ENCODE measurements at places on chromosomes 7 and 10.
A peak's percentile ranks its signal among the peaks of the same experiment; 100 is the strongest.

DNA sequence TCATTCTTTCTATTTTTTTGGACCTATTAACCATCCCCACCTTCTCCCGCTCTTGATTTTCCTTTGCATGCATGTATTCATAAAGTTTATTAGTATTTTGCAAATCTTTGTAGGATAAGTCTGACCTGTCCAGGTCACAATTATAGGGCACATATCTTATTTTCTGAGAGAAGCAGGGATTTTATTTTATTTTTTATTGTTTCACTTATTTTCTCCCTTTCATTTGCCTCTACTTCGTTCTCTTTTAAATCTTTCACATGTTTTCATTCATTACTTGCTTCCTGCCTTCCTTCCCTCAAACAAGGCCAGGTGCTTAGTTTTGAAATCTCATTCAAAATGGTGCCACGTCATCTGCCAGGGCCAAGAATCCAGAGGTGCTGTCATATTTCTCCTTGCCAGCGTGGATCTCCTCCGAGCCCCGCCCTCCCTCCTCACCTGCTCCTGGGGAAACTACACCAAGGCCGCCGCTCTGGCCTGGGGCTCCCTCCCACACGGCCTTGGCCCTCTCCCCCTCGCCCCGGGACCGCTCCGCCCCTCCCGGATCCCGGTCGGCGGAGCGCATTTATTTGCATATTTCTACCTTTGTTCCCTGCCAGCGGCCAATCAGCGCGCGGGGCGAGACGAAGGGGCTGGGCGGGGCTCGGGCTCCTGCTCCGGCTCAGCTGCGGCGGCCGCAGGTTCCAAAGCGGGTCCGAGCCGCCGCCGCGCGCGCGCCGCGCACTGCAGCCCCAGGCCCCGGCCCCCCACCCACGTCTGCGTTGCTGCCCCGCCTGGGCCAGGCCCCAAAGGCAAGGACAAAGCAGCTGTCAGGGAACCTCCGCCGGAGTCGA, at the start of gene TSPAN13:
TSS of gene TSPAN13 (plus strand) at position 654 of the 830 bp plus-strand sequence. CDS start 213 bp downstream, outside the sequence.
- DNase-seq, result peak; percentile 47

DNA sequence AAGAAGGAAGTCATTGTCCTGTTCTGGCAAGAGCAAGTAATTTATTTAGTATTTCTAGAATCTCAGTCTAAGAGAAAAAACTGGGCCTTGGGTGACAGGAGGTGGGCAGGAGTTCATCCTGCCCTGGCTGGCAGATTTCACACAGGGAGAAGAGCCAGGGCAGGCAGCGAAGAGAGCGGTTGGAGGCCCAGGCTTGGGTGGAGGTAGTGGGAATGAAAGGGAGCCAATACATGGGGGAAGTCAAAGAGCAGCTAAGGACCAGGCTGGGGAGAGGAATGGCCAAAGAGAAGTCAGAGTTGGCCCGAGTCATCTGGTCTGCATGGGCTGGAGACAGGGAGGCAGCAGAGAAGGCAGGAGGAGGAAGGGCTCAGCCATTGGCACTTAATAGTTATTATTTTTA, 51.4 kb downstream of the HECW1 start:
- DNase-seq, result no peak

GRCh38 chr7:40403703-40404476, 269.1 kb downstream of the SUGCT start:
- DNase-seq, result no peak

DNA sequence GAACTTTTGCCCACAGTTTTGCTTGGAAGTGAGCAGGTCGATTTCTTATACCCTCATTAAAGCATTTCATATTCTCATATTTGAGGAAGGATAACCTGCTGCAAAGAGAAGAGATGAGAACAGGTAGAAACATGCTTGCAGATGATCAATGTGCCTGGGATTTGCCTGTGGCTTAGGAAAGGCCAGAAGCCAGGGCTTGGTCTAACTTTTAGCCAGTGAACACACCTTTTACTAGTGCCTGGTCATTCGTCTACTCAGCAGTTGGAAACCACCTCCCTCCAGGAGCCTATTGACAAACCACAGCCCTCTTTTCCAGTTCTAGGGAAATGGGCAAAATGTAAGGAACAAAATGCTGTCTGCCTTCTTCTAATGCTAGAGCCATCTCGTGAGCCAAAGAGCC, 518.3 kb downstream of the ADRA2A start:
- DNase-seq, result no peak

DNA sequence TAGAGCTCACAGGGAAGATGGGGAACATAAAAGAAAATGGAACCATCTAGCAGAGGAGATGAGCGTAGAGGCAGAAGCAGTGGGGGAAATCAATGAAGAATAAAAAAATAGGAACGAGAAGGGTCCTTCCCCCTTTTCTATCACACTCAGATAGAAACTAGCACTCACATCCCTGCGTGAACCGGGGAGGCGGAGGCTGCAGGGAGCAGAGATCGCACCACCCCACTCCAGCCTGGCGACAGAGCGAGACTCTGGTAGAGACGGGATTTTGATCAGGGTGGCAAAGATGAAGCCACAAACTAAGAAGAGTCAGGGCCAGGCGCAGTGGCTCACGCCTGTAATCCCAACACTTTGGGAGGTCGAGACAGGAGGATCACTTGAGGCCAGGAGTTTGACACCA, 64.7 kb upstream of the ECHDC3 start:
- no peak for DNase-seq

- DNase-seq, result peak; percentile 37
Measured at GRCh38 chr7:17153536-17153935, 144.9 kb upstream of the AHR start.

DNA sequence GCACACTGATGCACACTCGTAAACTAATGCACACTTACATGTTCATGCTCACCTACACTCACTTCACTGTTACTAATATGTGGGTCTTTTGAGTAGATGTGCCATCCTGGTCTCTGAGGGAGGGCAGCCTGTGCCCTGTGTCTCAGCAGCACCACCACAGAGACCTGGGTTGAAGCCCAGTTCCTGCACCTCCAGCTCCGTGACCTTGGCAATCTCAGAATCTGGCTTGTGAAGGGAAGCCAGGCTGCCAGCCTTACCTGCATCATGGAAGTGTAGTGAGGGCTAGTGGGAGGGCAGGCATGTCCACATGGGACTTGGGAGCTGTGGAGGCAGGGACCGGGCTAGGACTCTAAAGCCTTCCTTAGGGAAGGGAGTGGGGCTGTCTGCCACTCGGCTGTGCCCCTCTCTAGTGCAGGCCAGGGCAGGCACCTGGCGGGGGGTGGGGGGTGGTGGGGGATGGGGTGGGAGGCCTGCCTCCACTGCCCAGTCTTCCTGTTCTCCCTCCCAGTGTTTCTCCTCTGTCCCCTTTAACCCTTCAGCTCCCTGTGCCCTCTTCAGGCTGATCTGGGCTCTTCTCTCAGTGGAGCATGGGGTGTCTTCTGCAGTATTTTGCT, 8.1 kb downstream of the ADCY1 start:
- DNase-seq, result no peak

GRCh38 chr7:12467837-12468236, 64.2 kb upstream of the VWDE start:
- DNase-seq, result no peak

DNA sequence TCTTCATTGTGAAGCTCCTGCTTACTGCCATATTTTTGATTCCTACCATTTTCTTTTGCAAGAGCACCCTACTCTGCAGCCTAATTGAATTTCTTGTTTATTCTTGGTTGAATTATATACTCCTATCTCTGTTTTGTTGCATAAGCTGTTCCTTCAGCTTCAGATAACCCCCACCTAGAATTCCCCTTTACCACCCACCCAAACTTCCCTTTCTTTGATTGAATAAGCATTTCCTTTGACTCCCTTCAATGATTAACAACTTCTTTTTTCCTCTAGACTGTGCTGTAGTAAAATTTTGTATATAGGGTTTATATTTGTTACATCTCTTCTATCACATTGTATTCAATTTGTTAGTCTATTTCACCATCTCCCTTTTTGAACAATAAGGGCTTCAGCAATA, 168.1 kb downstream of the GPR37 start:
- DNase-seq, result no peak

- no peak for DNase-seq
Measured at GRCh38 chr7:151839451-151839921, 37.4 kb downstream of the PRKAG2 start.

DNA sequence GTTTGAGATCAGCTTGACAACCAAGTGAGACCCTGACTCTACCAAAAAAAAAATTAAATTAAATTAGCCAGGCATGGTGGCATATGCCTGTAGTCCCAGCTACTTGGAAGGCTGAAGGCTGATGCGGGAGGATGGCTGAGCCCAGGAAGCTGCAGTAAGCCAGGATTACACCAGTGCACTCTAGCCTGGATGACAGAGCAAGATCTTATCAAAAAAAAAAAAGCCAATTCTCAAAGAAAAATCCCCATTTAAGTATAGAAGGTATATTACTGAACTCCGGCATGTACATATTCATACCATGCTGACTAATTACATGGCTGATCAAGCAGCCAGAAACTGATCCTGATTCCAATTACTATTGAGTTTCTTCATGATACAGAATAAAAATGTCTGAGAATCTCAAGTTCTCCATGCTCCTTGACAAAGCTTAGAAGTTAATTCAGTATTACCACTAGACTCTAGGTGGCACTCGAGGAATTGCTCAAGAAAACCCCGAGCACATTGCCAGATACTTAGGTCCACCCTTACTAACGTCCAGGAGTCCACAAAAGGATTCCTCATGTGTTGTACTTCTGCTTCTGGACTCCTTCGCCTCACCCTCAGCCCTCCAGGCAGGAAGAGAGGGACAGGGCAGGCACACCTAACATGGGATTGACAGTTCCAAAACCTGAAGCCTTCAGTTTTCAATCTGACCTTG, 148.9 kb downstream of the PARD3 start:
- DNase-seq, result no peak

- no peak for DNase-seq
Measured at GRCh38 chr10:119323085-119324016, 116.0 kb downstream of the GRK5 start.

DNA sequence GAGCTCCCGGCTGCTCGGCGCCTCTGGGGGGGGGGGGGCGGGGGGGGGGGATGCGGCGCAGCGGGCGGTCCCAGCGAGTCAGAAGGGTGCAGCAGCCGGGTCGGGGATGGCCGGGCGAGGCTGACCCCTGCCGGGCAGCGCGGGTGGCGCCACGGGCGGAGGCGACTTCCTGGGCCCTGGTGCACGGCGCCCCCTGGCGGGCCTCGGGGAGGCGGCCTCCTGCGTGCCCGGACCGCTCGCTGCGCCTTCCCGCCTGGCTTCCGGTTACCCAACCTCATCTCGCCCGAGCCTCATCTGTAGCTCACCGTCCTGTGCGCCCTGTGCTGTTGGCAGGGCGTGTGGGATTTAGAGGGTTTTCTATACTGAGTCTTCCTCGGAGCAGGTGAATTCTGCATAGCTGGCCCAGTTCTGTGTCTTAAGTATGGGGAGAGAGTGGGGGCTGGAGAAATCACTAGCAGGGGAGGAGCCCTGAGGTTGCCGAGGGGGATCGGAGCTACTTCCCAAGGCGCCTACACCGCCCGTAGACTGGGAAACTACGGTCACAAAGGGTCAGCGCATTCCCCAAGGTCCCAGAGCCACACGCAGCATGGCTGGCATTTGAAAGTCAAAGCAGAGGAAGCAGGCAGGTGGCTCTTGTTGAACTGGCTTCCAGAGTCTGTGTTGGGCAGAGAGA, 28.3 kb upstream of the WDFY4 start:
- peak; percentile 84 for DNase-seq

GRCh38 chr10:6669269-6669859, 89.3 kb upstream of the PRKCQ start:
- no peak for DNase-seq

GRCh38 chr10:22648547-22648961, 65.8 kb downstream of the PIP4K2A start:
- no peak for DNase-seq

DNA sequence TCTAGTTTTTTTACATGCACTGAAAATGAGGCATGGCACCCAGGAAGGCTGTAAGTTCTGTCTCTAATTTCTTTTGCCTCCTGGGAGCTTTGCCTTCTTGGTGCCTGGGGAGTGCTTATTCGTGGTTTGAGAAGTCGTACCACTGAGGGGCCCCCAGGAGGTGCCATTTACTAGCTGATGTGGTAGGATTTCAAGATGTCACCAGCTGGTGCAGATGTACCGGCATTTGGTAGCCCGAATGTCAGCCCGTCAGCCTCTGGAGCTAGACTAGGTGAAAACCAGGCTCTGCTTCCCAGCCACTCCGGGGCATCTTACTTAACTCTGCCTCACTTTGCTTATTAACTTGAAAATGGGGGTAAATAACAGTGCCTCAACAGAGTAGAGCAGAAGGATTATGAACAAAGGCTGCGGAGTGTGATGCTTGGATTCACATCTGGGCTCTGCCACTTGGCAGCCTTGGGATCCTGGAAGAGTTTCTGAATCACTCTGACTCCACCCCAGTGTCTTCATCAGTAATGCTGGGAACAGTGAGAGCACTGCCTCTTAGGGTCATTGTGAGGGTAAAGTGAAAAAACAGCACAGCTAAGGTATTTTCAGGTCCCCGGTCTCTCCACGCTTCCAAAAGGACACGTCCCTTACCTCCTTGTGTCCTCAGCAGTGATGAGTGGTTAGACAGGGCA, 31.4 kb upstream of the BTBD16 start:
- no peak for DNase-seq

- DNase-seq, result no peak
Measured at GRCh38 chr7:136000288-136000913, 23.2 kb upstream of the MTPN start.

GRCh38 chr10:15214237-15214636, 45.7 kb upstream of the NMT2 start:
- no peak for DNase-seq

DNA sequence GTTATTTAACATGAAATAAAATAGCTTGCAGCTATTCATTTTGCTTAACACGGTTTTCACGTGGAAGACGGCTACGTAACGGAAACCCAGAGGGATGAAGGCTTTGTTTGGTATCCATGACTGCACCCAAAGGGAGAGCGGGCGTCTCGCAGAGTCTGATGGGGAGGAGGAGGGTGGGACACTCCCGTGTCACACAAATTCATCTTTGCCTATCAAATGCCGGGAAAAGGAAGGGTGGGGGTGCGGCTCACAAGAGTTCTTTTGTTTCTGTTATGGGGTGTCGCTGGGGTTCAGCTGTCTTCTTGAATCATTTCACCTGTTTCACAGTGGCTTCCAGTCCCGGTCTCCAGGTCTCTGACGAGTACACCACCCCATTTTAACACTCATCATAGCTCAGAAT, 108.5 kb downstream of the ZRANB1 start:
- no peak for DNase-seq

GRCh38 chr10:7171825-7172224, 239.0 kb downstream of the SFMBT2 start:
- DNase-seq, result no peak

- DNase-seq, result peak; percentile 36
Measured at GRCh38 chr10:121927318-121927840, 452 bp downstream of the ATE1 start.

GRCh38 chr10:89591796-89592271, 53.2 kb downstream of the PANK1 start:
- DNase-seq, result no peak

All from stimulated activated CD4-positive, alpha-beta T cell treated with anti-CD3 and anti-CD28 coated beads, Interleukin-12 subunit alpha, Interleukin-12 subunit beta, amount 100 ng/mL, for 4 hours (primary cell).